Posterior vena cava (tissue), 2 donors: ENCODE measurements at places on chromosomes 2 and 18. TPM values are rescaled to one million over a fixed set of nuclear protein-coding genes. Genes with fewer than 3 reads are reported as not detected.

The SLC23A3 gene
- total RNA-seq, result 2.1 TPM

GRCh38 chr18:50091509-50092244, 103.3 kb downstream of the MYO5B start:
- DNase-seq, result no peak

The RUFY4 gene
- total RNA-seq, result 0.14 TPM

The TRIM54 gene
- 0.32 TPM for total RNA-seq

The IGFBP2 gene
- 37.9 TPM for total RNA-seq

The C2orf15 gene
- not detected for total RNA-seq

DNA sequence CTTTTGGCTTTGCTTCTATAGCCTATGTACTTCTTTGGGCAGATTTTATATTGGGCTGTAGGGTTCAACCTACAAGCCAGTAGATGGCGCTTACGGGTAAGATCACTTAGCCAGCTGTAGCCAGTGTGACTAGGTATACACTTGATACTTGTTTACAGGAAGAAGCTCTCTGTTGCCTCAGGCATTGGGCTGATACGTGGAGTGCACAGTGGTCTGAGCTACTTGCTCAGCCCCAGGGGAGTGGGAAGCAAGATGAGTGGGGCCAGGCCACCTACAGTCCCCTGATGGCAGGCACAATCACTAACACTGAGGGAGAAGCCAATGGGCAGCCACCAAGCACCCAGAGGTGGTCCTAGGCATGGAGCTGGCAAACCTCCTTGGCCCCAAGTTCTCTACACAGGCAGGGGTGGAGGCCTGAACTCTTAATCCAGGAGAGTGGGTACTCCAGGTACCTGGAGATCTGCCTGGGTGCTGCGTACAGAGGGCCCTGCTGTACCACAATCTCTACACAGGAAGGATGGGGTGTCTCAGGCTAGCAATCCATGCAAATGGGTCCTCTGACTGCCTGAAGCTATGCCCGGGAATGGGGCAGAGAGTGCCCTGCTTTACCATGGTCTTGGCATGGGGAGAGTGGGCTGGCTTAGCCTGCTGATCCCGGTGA, 122.2 kb downstream of the NCOA1 start:
- DNase-seq, result no peak

DNA sequence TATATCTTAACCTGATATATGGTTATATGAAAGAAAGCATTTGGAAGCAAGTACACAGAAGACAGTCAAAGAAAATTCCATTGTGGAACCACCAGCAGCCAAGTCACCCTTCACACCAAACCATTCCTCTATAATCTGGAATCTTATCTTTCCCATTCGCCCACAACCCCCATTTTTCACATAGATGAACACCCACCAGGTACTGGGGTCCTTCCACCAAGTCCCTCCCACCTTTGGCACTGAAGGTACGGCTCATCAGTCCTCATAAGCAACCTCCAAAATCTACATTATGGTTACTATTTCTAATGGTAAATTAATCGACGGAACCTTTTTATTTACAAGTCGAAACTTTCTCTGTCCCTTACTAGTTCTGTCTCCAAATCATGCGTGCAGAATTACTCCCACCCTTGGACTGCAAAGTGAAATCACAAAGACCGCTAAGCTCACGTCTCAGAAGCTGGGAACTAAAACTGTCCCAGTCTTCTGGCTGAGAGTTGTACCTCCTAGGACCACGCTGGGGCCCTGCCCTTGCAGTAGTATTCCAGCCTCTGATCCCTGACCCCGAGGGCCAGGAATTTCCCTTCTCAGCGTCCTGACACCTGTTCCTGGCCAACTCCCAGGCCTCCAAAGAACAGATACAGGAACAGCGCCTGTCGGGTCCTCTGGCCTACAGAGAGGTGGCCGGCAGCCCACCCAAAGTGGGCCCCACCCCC, 702 bp downstream of the OLA1 start:
- no peak for DNase-seq

The AKAIN1 gene
- total RNA-seq, result not detected

- no peak for DNase-seq
Measured at GRCh38 chr18:57802213-57803102, 657 bp downstream of the ATP8B1 start.

GRCh38 chr18:51278045-51278649, 80.7 kb upstream of the MEX3C start:
- no peak for DNase-seq

- DNase-seq, result no peak
Measured at GRCh38 chr2:39894082-39894481, 115.0 kb upstream of the THUMPD2 start.

DNA sequence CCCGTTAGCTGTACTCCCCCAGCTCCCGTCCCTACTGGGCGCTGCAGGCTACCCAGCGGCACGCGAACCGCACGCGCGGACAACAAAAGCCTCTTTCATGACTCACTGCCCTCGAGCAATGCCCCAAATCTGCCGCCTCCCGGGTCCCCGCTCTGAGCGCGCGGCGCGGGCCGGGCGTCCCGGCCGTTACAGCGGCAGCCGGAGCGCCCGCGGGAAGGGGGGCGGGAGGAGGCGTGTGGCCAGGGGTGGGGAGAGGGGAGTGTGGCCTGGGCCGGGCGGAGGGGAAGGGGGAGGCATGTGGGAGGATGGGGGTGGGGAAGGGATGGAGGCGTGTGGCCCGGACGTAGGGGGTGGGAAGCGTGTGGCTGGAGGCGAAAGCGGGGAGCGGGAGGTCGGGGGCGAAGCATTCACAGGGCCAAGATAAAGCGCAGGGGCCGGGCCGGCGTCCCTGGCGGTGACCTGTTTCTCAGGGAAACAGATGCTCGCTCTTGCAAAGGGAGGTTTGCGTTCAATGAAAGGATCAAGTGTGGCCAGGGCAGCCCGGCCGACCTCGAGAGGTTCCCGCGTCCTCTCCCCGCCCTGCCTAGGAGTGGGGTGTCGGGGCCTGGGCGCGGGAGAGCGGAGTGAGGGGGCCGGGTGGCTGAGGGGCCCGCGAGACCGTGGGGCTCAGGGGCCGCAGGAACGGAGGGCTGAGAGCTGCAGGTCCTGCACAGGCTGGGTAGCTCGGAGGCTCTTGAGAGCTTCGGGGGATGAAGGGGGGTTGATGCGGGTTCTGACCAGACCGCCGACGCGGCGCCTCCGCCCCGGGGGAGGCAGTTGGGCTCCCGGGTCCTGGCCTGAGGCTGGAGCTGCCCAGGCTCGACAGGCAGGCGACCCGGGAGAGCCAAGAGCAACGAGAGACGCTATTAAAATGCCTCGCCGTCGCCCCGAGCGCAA, 3.5 kb upstream of the NEUROD1 start:
- DNase-seq, result peak; percentile 64

- DNase-seq, result no peak
Measured at GRCh38 chr2:50476174-50476573, 555.8 kb downstream of the NRXN1 start.

DNA sequence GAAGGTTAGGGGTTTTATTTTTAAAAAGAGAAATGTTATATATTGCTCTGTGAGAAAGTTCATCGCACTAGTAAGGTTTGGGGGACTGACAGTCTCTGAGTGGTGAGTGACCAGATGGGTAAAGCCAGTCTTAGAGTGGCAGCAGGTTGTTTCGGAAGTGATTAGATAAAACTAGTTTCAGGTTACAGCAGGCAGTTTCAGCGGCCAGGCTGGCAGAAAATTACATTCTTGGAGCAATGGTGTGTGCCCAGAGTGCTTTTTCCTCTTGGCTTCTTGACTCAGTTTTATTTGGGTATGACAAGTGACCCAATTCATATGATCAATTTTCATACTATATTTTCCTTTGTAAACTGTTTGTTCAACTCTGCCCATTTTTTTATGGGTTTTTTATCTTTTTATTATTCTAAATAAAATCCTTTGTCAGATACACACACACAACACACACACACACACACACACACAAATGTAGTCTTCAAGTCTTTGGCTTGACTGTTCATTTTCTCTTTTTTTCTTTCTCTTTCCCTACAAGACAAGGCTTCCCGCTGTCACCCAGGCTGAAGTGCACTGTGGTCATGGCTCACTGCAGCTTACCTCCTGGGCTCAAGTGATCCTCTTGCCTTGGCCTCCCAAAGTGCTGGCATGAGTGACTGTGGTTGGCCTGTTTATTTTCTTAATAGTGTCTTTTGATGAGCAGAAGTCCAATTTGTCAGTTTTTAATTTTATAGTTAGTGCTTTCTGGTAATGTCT, 30.9 kb downstream of the RALBP1 start:
- DNase-seq, result no peak

The DUSP19 gene
- 5.7 TPM for total RNA-seq

The RAB6D gene
- 0.19 TPM for total RNA-seq

DNA sequence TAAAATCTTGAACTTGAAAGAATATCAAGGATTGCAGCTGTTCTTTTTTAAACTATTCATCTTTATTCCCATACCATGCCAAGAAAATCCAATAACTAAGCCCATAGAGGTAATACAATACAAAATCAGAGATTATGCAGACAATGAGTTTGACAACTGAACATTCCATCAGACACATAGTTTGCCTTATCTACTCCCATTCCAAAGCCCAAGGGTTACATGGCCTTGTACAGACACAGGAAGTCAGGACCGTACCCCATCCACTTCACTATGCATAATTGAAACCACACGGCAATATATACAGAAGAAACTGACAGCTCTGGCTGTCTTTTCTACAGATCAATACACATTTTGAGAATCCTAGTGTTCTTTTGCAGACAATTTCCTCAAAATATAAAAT, 181.3 kb downstream of the TMX3 start:
- no peak for DNase-seq

DNA sequence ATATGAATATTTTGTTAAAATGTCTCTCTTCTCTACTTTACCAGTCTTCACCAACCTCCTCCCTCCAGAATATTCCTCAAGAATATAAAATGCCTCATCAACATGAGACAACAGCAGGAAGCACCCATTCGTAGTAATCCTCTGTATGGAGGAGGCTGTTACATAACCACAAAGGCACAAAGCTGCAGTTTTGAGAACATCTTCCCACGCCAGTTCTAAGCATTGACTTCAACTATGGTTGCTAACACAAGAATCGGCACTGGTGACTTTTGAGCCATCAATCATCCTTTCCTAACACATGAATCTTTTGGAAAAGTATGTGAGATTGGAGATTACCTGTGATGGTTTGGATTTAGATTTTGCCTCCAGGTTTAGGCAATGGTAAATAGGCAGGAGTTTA, 54.9 kb upstream of the CYP1B1 start:
- DNase-seq, result no peak

GRCh38 chr2:240393831-240394410, 41.5 kb upstream of the GPC1 start:
- peak; percentile 58 for DNase-seq

- no peak for DNase-seq
Measured at GRCh38 chr18:54130631-54131030, 93.8 kb downstream of the MBD2 start.
